Activated CD8-positive, alpha-beta T cell treated with anti-CD3 and anti-CD28 coated beads for 36 hours (primary cell): ENCODE measurements at places on chromosomes 11 and 22.

DNA sequence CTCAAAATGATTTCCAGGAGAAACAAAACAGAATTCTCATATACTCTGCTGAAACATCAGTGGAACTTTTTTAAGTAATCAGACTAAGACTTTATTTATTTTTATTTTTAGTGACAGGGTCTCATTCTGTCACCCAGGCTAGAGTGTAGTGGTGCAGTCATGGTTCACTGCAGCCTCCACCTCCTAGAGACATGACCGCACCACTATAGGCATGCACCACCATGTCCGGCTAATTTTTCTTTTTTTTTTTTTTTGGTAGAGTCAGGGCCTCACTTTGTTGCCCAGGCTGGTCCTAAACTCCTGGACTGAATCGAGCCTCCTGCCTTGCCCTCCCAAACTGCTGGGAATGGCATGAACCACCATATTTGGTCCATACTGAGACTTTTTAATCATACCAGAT lies 42.9 kb downstream of the PRDM10 start:
- DNase-seq = no peak

GRCh38 chr11:36492724-36493304 lies 17.3 kb downstream of the TRAF6 start:
- DNase-seq = peak; percentile 45

- DNase-seq = no peak
Measured at GRCh38 chr11:9831122-9831521, 167.2 kb downstream of the SWAP70 start.

GRCh38 chr11:3339340-3339624 lies 39.7 kb downstream of the ZNF195 start:
- DNase-seq = no peak

- DNase-seq = no peak
Measured at GRCh38 chr22:45769569-45770210, 98.1 kb downstream of the ATXN10 start.

DNA sequence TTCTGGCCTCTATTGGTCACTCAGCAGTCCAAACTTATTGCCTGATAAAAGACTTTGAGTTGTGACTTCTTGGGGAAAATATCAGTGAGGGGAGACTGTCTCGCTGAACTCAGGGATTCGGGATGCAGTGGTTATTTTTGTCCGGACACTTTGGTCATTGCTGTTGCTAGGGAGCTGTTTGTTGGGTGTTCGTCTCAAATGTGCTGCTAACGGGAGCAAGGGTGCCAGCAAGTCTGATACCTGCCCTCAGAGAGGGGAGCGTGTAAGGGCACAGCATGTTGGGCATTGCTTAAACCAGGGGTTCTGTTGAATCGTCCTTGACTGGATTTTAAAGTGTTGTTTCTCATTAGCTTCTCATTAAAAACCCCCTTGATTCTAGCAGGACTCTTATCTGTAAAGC lies 49.2 kb upstream of the SLC25A18 start:
- DNase-seq = no peak

GRCh38 chr11:36210529-36210928 lies 78.7 kb downstream of the COMMD9 start:
- no peak for DNase-seq

- DNase-seq = no peak
Measured at GRCh38 chr11:9992306-9992705, 301.7 kb downstream of the SBF2 start.

DNA sequence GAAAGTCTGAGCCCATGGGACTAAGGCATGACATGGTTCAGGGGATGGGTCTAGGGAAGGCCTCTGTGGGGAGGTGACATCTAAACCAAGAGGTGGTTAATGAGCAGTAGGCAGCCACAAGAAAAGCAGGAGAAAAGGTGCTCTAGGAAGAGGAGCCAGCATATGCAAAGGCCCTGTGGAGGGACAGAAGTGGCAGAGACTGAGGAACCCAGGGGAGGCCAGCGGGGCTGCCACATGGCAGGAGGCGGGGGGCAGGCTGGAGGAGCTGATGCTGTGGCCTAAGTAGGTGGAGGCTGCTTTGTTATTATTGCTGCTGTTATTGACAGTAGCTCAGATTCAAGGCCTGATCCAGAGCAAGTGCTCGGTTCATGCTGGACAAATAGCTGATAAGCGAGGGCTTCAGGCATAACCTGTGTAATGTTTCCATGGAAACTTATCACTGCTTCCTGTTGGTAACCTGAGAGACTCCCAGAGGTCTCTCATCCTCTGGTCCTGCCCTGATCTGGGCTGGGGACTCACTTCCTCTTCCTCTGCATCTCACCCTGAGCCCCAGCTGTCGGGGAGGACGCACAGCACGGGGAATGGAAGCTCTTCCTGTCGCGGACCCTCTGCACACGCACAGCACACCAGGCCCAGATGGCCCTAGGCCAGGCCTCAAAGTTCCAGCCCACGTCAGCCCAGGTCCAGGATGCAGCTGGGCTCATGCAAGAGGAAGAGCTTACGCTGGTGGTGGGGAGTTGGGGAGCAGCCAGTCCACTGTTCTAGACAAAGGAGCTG lies 75.2 kb upstream of the TP53I11 start:
- peak; percentile 37 for DNase-seq

DNA sequence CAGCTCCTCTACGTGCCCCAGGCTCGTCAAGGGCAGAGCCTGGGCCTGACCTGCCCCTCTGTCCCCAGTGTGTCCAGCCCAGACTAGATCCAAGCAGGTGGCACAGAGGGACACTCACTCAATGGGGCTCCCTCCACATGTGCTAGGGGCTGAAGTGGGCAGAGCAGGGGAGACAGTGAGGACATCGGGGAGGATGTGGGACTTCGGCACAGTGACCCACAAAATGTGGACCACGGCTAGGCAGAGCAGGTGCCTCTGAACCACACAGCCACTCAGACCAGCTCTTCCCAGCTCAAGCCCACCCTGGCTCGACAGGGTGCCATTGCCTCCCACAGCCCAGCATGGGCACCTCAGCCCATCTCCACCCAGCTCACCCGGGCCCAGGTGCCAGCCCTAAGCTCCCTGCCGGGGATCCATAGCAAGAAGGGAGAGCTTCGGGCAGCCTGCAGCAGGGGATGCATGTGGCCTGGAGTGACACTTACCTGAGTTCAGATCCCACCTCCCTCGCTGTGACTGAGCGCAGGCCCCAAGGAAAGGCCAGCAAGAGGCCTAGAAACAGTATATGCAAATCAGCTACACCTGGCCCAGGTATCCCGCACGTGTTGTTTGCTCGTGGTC lies 46.9 kb upstream of the RTL6 start:
- no peak for DNase-seq

DNA sequence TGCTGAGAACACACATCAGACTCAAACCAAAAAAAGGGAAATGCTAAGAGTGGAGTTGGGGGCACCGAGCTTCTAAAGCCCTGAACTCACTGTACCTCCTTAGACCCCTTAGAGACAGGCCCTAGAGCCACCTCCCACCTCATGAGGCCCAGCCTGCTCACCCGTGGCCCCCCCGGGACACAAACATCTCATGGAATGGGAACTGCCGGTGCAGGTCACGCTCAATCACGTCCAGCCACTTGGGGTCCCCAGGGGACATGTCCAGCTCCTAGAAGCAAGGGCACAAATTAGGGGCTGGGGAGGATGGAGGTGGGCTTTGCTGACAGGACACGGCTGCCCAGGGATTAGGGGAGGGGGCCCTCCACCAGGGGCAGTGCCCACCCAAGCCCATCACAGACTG lies 6.3 kb upstream of the CASTOR1 start:
- DNase-seq = no peak

- no peak for DNase-seq
Measured at GRCh38 chr11:65781962-65782815, 1.4 kb upstream of the AP5B1 start.

GRCh38 chr11:68145120-68145866 lies 24.1 kb upstream of the CHKA start:
- DNase-seq = no peak

GRCh38 chr22:37887584-37888378 lies 18.3 kb upstream of the MICALL1 start:
- no peak for DNase-seq

DNA sequence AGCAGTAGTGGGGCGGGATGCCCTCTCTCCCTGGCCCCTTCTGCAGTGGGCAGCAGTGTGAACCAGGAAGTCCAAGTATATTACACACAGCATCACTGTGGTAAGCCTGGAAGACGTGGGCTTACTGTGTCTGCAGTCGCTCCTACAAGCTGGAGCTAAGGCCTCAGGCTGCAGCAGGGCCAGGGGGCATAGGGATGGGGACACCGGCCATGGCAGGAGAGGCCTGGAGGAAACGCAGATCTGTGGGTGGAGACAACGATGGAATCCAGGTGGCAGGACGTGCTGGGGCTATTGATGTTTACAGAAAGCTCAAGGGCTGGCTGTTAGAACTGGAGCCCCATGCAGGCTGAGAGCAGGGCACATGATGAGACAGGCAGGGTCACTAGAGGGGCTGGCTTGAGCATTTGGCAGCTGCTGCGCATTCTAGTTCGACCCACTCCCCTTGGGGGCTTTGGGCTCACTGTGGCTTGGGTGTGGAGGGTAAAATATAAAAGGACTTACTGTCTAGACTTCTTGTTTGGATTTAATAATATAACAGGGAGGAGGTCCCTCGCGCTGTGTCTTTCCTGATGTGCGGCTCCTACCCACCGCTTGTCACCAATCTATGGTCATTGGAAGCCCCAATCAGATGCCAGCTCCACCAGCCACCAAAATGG lies 539.5 kb downstream of the TBC1D22A start:
- DNase-seq = no peak

DNA sequence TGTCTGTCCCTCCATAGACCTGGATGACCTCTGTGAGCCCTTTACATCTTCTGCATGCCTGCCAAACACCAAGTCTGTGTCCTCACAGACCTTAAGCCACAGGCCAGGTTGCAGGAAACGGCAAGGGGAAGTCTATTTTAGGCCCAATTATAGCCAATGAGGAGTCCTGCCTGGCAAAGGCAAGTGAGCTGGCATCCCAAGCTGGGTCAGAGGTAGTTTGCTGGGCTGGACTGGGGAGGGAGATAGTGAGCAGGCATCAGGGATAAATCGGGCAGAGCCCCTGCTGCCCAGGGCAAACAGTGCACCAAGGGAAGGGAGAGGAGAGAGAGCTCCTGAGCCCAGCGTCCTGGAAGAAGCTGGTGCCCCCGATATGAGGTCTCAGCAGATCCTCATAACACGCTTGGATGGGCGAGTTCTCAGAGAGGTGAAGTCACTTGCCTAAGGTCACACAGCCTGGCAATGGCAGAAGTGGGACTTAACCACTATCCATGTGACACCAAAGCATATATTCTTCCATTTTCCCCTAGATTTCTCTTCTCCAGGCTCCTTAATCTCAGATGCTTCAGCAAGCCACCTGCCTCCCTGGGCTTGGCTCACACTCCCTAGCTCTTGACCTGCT lies 3.7 kb upstream of the RELT start:
- DNase-seq = no peak

- no peak for DNase-seq
Measured at GRCh38 chr22:22397875-22398524, 110.5 kb downstream of the ZNF280B start.

- DNase-seq = no peak
Measured at GRCh38 chr11:16897470-16898061, 116.6 kb downstream of the PLEKHA7 start.

DNA sequence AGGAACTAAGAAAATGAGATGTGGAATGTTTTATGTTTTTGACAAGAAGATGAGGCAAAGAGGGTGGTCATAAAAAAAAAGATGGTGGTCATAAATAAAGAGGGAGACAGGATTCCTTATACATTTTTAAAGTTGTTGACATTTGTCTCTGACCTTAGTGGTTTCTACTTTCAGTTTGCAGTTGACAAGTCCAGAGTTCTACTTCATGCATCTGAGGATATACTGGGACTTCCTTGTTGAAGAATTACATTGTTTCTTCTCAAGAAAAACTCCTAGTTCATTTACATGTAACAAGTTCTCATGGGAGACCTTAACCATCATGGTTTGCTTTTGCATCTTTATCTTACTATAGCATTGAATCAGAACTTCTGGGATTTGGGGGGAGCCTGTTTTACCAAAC lies 1.2 kb downstream of the OR6X1 start:
- DNase-seq = no peak

- no peak for DNase-seq
Measured at GRCh38 chr11:14327116-14327515, 31.9 kb downstream of the RRAS2 start.
